SHP77 treated with DMSO at 0.1 percent for 48 hours (cell line): ENCODE measurements at places on chromosomes 4 and X.

GRCh38 chrX:81957318-81957717, 755.4 kb downstream of the SH3BGRL start:
- no peak for DNase-seq

DNA sequence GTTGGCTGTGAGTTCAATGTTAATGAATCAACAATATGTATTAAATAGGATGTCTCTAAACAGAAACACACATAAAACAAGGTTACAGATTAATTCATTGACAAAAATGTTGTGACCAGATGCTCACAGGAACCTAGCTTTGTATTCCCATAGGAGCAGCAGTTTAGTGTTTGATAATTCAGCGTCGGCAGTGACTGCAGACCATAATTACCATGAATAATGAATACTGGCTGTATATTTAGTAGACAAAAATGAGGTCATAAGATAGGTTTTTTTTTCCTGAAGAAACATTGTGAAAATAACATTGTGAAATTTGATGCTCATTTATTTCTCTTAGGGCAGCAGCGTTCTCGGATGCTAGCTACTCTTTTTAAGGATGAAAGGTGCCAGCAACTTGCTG, 27.8 kb downstream of the COPS4 start:
- DNase-seq: no peak

- DNase-seq: no peak
Observed at GRCh38 chrX:140346729-140347128, 158.1 kb downstream of the SOX3 start.

GRCh38 chr4:174538123-174538875, 16.0 kb upstream of the HPGD start:
- DNase-seq: peak; percentile 28

DNA sequence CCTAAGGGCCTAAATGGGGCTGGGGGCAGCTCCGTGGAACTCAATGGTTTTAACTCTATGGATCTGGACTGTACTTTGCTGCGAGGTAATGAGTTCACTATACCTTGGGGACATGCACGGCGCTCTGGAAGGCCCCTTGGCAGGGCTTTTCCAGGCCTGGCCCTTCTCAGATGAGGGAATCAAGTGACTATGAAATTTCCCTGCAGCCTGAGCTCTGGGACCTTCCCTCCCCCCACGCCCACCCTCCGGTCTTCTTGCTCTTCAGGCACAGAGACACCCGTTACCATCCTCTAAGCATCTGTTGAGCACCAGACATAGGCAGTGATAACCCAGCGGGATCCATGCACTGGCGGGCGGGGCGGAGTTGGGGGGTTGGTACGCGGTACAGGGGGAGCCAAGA, 109.2 kb downstream of the PSAPL1 start:
- no peak for DNase-seq

GRCh38 chrX:22399437-22400192, 126.9 kb downstream of the CBLL2 start:
- no peak for DNase-seq

GRCh38 chr4:91118597-91118996, 991.4 kb downstream of the CCSER1 start:
- no peak for DNase-seq

DNA sequence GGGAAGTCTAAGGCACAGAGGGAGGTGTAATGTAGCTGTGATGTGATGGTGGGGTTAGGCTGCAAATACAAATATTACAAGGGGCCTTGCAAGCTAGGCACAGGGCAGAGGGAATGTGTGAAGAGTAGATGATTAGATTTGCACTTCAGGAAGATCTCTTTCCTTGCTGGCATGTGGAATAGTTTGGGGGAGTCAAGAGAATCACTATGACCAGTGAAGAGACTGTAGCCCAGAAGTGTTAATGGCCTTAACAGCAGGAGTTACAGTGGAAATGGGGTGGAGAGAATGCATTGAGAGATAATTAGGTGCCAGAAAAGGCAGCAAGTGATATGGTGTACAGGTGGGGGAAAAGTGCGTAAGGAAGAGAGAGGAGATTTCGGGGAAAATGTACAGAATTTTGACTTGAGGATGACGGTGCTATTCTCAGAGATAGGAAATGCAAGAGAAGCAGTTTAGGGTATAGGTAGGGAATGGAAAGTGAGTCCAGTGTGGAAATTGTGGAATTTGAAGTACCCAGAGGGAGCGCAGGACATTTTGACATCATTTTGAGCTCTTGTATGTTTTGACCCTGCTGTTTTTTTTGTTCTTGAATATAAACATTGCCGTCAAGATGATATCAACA, 10.2 kb upstream of the TAPT1 start:
- DNase-seq: no peak

DNA sequence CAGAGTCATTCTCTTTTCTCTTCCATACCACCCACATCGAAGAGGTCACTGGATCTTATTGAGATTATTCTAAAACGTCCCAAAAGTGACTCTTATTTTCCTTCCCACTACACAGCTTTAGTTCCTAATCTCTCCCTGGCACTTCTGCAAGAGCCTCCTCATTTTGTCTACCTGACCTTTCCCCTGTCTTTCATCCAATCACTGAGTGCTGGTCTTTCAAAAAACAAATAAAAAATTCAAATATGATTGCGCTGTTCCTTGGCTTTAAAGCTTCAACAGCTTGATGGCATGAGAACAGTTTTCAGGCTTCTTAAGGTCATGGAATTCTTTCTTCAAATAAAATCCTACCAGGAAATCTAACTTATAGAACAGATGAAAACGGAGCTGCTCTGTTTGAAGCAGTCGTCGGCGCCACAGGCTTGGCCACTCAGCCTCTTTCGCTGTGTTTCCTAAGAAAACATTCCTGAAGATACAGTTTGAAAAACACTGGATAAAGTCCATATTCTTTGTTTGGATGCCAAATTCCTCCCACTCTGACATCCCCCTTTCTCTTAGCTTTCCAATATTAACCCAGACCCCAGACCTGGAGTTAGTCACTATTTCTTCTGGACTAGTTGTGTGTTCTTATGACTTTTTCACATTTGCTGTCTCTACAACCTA, 12.5 kb downstream of the SYTL5 start:
- no peak for DNase-seq

GRCh38 chr4:83258461-83258860, 26.1 kb downstream of the COQ2 start:
- DNase-seq: no peak

DNA sequence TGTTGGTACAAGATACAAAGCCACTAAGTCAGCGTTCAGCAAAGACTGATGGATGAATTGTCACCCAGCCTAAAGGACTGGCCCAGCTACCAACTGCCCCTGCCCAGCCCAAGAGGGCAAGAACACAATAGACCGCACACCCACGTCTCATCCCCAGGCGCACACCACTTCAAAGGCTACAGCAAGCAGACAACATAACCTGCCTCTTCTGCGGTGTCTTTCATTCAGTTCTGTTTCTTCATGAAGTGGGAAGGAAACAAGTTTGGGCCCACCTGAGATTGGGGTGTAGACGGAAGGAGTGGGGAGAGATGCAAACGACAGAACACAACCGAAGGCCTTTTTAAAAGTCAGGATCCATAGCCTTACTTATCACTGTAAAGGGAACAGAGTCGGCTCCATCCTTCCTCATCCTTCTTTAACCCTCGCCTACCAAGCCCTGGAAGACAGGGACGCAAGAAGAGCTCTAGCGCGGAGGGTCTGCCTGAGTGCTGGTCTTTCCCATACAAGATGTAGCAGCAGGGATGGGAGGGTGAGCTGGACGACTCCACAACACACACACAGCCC, 691 bp downstream of the SCARB2 start:
- peak; percentile 35 for DNase-seq

- DNase-seq: no peak
Observed at GRCh38 chr4:166386491-166387360, 513.7 kb downstream of the TLL1 start.

DNA sequence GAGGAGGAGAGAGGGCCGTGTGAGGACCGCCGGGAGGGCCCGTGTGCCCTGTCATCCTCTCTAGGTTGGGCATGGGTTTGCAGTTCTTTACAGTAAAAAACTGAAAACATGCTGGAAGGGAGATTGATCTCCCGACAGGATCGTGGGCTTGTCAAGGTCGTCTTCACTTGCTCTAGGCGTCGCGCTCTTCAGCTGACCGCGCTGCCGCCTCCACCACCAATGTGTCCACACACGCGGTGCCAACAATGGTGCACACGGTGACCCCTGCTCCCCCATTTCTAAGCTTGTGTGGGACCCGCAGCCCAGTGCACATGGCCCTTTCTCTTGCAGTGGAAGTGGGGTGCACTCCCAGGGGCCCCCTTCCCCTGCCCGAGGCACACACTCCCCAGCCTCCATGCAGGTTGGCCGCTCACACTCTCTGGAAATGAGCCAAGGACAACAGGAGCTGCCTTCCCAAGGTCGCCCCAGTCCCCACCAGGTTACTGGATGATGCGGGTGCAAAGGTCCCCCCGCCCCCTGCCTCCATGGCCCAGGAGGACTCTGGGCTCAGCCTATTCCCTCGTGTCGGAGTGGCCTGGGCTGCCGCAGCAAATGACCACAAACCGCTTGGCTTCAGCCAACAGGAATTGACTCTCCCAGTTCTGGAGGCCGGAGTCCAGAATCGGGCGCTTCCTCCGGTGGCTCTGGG, 1.7 kb upstream of the ZFP92 start:
- DNase-seq: no peak

DNA sequence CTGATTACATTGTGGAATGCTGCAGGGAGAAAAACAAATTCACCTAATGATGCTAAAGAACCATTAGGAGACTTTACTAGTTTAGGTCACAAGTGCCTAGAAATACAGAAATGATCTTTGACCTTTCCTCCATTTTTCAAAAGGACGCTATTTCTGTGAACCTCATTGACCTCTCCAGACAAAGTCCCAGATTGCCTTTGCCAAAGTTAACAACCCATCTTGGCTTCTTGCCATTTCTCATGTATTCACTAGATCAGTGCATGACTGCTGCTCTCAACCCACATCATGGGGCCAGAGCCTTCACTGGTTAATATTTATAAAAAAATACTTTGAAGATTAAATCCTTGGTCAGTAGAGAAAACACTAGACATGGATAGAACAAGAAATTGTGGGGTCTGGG, 19.9 kb upstream of the AR start:
- DNase-seq: no peak

GRCh38 chr4:37747772-37748330, 61.7 kb upstream of the RELL1 start:
- DNase-seq: no peak

DNA sequence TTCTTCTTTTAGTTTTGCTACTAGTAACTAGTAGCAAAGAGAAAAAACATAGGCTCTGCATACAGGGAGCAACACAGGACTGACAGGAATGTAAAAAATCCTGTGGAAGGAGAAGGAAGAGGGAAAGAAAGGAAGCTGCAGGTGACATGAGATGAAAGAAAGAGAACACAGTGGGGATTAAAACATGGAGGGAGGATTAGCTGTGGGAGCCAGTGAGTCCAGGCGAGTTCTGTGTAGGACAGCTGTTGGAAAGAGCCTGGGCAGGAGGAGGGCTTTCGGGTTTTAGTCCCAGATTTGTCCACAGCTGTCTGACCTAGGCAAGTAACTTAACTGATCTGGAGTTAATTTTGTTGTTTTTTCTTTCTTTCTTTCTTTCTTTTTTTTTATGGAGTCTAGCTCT, 21.6 kb downstream of the CCNG2 start:
- DNase-seq: no peak

- DNase-seq: no peak
Observed at GRCh38 chr4:142274137-142274536, 572.0 kb downstream of the INPP4B start.

- no peak for DNase-seq
Observed at GRCh38 chr4:33187035-33187434, 2466.9 kb downstream of the PCDH7 start.

- DNase-seq: no peak
Observed at GRCh38 chrX:40644821-40645358, 2.5 kb downstream of the CXorf38 start.

DNA sequence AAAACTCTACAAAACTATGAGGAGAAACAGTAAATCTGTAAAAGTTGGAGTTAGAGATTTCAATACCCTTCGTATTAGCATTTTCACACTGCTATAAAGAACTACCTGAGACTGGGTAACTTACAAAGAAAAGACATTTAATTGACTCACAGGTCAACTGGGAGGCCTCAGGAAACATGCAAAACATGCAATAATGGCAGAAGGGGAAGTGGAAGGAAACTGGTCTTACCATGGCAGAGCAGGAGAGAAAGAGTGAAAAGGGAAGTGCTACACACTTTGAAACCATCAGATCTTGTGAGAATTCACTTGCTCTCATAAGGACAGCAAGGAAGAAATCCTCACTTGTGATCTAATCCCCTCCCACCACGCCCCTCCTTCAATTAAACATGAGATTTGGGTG, 949.9 kb downstream of the TECRL start:
- no peak for DNase-seq

DNA sequence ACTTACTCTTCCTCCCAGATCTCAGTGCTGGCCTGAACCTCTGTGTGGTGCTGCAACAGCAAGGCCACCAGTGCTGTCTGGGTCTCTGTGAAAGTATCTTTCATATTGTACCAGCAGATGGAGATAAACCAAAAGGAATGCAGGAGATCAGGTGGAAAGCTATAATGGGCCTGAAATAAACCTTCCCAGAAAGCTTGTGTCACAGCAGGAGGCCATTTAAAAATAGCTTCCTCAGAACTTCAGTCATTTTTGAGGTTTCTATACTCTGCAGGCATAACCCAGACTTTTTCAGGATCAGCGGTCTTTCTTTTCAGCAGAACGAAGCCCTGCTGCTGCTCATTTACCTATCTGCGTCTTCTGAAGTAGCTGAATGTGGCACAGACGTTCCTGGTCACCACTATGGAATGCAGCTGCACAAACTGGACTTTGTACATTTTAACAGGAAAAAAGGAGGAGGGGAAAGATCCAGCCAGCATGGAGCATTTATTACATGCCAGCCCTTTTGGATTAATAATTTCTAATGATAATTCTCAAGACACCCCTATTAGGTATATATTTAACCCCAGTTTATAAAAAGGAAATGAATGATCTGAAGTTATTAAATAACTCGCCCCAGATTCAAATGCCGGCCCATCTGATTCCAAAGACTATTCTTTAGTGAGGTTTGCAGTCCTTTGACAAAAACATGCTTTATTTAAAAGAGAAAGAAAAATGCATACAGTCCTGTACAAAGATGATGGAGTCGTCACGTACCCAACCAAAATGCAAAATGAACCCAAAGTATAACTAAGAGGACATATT, 119.7 kb downstream of the NFKB1 start:
- DNase-seq: peak; percentile 44

GRCh38 chrX:20230406-20230805, 36.3 kb downstream of the RPS6KA3 start:
- no peak for DNase-seq

- no peak for DNase-seq
Observed at GRCh38 chr4:183348136-183348535, 25.9 kb upstream of the CLDN24 start.

DNA sequence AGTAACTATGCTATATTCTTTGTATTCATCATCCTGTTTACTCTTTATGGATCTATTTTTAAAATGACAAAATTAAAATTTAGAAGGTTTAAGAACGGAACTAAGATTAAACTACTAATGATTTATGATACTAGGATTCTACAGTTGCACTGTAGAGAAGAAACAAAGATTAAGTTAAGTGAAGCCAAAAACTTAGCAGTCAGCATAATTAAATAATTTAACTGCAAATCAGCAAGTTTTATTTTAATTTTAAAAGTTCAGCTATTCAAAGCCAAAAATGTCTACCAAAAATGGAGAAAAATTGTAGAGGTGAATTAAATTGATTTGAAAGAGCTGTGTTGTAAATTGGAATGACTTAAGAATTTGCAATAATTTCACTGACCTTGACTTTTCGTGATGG, 30.8 kb downstream of the NDST4 start:
- DNase-seq: no peak

- DNase-seq: no peak
Observed at GRCh38 chr4:101355767-101356702, 8.7 kb upstream of the PPP3CA start.

GRCh38 chrX:137562096-137562495, 3.8 kb upstream of the ZIC3 start:
- DNase-seq: no peak

- DNase-seq: no peak
Observed at GRCh38 chrX:68822641-68823410, 6.0 kb upstream of the EFNB1 start.
